ENCODE measurements at places on chromosomes 7 and 10.

DNA sequence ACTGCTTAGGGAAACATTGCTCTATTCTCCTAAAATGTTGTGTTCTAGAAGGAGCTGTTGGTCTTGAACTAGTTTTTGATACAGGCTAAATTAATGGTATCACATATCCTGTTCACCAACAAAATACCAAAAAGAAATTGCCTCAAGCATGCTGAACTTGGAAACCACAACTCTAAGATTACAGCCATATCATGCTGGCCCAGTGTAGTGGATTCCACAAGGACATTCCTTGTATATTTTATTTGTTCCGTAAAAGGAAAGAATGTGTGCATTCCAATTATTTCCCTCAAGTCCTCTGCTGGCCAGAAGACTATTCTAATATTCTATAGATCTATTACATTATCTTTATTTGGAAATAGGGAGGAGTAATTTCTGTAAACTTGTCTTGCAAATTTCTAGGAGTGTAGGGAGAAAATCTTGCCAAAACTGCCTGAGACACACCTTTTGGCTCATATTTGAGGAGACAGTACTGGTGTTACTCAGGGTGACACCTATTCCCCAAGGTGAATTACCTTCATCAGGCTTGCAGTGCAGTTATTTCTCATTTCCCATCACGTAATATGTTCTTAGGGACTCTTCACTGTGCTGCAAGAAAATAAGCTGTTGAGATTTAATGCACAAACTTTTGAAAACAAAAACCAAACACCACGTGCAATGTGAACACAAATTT lies 1.9 kb upstream of the NEBL start:
- no peak for DNase-seq

DNA sequence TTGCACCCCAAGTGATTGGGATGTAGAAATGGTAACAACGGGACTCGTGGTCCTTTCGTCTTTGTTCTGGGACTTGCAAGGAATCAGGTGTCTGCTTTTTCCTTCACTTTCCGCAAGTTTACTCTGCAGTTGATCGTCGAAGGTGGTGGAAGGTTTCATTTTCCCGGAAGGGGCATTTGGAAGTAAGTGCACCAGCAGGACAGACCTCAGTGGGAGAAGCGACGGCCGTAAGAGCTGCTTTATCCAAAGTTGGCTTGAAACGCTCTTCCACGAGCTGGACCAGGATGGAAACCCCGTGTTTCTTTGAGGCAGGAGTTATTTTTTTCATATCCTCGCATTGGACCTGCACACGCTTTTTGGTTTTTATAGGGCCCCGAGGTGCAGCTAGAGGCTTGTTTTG lies 1.2 kb downstream of the BRI3 start:
- no peak for DNase-seq

GRCh38 chr7:154568346-154568745 lies 434.6 kb downstream of the PAXIP1 start:
- no peak for DNase-seq

DNA sequence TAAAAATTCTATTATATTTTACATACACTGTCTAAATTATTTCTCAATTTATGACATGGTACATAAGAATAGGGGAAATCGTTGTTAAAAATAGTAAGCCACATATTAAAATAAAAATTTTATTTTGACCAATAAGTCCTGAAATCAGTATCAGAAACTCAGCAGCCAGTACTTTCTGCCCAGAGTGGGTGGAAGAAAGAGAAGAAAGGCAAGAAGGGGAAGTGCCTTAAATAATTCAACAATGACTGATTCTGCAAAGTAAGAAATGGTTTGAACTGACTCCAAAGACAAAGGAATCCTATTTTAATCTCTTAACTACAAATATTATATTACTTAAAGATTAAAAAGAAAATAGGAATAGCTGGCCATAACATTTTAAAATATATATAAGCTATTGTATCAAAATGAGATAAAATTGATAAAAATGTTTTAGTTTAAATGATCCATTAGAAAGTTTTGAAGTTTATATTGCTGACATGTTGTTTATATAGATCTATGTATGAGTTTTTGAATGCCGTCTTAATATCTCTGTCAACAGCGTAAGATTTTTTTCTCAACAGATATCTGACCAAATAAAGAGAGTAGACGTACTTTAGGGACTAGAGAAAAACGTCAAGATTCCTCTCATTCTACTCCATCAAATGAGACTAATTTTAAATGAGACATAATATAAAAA lies 30.2 kb upstream of the NRCAM start:
- no peak for DNase-seq

- DNase-seq: peak; percentile 27
Observed at GRCh38 chr10:80281292-80281691, 8.2 kb downstream of the MAT1A start.

- DNase-seq: no peak
Observed at GRCh38 chr7:44258423-44258760, 57.6 kb downstream of the YKT6 start.

Measured in head of caudate nucleus (tissue), 42 donors.